Effector CD4-positive, alpha-beta T cell (primary cell): ENCODE measurements at places on chromosomes 2 and 18.

- no peak for DNase-seq
These were observed 924.9 kb upstream of the FAM98A start for GRCh38 chr2:34523958-34524514.

DNA sequence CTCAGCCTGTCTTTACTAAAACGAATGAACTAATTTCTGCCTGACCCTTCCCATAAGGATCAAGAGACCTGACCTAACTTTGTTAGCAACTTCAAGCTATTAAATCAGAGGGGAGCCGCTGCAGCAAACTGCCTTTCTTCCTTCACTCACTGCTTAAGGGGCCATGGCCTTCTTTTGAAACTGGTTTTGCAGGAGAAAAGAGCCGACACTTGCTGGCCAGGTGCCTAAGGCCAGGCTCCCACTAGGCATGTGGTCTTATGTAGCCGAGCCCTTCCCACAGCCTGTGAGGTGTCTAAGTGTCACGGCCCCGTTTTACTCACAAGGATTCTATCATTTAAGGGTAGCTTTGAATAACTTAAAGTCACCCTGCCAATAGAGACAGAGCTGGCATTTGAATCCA lies 130.8 kb downstream of the ZNF236 start:
- DNase-seq, result no peak

DNA sequence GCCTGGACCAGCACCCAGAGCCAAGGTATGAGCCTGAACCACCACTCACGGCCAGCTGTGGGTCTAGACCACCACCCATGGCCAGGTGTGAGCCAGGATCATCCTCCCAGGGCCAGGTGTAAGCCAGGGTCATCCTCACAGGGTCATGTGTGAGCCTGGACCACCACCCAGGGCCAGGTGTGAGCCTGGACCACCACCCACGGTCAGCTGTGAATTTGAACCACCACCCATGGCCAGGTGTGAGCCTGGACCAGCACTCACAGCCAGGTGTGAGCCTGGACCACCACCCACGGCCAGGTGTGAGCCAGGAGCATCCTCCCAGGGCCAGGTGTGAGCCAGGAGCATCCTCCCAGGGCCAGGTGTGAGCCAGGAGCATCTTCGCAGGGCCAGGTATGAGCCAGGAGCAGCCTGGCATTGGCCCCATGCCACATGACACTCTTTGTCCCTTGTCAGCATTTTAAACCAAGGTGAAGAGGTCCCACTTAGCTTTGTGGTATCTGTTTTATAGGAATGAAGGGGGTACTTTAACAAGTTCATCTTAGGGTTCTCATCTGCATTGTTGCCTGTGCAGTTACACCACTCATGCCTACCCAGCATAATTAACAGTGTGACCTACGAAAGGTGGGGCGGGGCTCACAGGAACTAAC lies 71.2 kb downstream of the AGAP1 start:
- DNase-seq, result no peak

DNA sequence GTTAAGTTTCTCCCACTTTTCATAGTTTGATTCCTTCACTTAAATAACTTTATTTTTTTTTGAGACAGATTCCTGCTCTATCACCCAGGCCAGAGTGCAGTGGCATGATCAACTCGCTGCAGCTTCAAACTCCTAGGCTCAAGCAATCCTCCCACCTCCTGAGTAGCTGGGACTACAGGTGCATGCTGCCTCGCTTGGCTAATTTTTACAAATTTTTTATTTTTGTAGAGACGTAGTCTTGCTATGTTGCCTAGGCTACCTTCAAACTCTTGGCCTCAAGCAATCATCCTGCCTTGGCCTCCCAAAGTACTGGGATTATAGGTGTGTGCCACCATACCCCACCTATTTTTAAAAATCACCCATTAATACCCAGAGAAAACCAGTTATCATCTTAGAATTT lies 14.2 kb upstream of the WIPF1 start:
- no peak for DNase-seq

- DNase-seq, result no peak
These were observed 94.0 kb upstream of the HNRNPA3 start for GRCh38 chr2:177118636-177119035.

- peak; percentile 87 for DNase-seq
These were observed at the start of gene FAM136A for GRCh38 chr2:70301344-70302194. Gene FAM136A, minus strand, starts transcription at chr2:70302067. Its CDS starts 56 bp downstream, at chr2:70302011.

GRCh38 chr2:3656762-3657721 lies 958 bp upstream of the ALLC start:
- no peak for DNase-seq

DNA sequence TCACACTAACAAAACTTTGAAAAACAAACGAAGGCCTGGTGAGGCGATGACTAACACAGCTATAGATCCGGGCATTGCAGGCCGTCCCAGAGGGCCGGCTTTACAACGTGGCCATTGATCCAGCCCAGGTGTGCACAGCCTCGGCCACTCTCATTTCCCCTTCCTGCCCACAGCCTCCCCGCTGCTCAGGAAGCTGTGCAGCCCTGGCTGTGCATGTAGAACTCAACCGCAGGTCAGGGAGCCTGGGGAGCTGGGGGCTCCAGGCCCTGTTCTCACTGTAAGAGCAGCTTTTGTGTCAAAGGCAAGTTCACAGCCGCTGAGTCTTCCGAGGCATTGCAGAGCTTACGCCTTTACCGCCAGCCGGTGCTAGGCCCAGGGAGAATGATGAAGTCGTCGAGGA lies 87.2 kb downstream of the LONRF2 start:
- DNase-seq, result no peak

DNA sequence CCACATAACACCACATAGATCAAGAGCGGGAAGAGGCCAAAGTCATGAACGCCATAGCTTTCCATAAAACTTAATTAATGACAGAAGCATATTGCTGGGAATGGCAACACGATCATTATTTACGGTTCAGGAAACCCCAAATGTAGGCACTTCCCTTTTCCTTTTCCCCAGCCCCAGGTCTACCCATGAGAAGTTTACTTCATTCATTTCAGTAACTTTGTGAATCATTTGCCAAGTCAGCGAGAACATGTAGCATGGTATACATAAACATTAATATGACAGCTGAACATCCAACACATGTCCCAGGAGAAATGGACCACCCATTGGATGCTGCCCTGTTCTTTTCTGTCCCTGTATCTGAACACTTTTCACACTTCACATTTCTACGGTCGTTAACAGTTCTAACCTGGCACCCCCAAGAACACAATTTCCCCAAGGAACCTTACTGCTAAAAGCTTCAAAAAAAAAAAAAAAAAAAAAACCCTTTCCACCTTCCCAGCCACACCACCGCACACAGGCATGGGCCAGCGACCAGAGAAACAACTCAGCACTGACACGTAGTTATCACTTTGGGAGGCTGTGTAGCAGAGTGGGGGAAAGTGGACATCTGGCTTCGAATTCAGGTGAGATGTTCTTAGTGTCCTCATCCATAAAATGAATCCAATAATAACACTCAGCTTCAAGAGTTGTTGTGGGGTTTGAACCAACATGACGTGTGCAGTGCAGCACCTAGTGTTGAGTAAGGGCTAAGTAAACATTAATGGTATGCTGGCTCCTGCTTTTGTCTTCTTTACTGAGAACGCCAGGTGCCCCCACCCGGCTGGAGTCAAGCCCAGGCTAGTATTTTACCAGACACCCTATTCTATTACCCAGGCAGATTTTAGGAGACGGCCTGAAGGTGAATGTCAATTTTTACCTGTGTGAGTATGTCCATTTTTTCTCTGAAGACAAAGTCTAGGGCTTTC lies 371.5 kb downstream of the LNPK start:
- no peak for DNase-seq

DNA sequence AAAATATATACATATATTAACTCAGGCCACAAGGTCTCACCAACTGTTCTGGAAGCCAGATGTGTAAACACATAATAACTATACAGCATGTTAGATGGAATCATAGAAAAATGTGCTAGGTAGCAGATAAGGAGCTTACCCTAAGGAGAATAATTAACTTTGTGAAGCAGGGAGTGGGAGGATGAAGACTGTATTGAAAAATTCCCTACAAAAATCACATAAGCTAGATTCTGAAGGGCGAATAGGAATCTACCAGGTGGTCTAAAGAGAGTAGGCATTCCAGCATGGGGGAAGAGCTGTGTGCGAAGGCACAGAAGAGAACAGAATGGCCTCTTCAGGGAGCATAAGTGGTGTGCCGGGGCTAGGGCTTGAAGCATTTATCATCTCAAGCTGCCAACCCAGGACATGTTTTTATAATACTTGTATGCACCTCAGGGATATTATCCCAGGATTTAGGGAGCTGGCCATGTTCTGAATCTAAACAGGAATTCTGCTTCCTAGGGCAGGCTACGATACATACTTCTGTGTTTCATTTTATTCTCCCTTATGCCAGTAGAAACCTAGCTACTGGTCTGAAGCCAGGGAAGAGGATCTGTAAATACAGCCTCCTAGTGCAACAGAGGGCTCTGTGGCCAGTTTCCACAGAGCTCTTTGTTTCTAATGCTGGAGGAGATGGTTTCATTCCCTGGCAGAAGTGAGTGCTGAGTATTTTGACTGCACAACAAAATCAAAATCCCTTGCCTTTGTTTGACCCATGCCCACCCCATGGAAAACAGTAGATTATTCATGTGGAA lies 56.7 kb downstream of the NEMP2 start:
- no peak for DNase-seq

GRCh38 chr2:212915121-212915782 lies 236.2 kb downstream of the IKZF2 start:
- DNase-seq, result no peak

GRCh38 chr18:44741511-44741910 lies 60.8 kb downstream of the SETBP1 start:
- DNase-seq, result no peak

DNA sequence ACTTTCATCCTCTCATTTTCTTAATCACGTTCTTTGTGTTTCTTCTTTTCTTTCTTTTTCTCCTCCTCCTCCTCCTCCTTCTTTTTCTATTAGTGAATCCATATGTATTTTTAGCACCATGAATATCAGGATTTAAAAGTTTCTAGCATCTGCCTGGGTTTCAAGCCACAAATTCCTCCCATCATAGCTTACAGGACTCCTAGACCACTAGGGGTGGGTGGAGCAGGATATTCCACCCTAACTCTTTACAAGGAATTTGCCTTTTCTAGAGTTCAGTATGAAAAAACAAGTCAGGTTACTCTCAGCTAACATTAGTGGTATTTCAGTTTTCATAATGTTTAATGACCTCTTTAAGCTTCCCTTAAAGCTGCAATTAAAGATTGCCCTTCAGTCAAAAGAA lies 19.1 kb upstream of the LRRTM1 start:
- no peak for DNase-seq

- no peak for DNase-seq
These were observed 662.3 kb downstream of the IRS1 start for GRCh38 chr2:226137201-226137811.

DNA sequence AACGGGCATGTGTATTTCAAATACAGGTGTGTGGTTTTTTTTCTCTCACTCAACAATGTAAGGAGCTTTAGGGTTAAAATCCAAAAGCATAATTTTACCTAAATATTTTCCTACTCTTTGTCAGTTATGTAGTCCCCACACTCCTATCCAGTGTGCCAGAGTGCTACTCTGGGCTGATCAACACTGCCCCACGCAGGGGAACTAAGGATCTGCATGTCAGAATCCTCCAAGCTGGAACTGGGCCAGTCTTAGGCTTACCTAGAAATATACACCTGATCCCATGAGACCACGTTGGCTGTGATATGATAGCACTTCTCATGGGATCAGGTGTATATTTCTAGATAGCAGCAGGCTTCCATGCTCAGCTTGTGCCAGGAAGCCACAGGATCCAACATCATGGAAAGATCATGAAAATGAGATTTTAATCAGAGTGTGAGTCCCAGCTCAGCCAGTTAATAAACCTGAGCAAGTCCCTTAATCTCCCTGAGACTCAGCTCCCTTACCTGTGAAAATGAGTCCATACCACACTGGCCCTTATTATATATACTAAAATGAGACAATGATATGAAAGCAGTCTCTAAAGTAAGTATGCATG lies 29.7 kb downstream of the CCDC141 start:
- DNase-seq, result peak; percentile 7

GRCh38 chr2:42192652-42193566 lies 23.8 kb downstream of the EML4 start:
- DNase-seq, result no peak
